ENCODE measurements at places on chromosomes 12 and 14.

DNA sequence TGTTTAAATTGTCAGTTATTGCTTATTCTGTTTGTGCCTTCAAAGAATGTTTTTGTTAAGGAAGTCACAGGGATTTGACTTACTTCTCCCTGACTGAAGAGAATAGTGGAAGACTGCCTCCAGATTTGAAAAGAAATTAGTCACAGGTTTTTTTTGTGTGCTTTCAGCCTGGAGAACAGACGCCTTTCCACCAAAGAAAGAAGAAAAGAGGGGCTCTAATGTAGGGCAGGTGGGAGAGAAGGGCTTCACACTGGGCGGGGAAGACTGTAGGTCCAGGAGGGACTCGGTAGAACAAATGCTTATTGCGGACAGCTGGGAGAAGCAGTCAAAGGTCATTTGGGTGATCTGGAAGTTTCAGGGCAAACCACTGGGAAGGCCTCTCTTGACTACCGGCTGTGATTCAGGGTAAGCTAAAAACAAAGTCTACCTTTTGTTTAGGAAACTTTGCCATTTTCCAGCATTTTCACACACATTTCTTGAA lies 76.8 kb downstream of the SAMD4A start:
- no peak for DNase-seq

DNA sequence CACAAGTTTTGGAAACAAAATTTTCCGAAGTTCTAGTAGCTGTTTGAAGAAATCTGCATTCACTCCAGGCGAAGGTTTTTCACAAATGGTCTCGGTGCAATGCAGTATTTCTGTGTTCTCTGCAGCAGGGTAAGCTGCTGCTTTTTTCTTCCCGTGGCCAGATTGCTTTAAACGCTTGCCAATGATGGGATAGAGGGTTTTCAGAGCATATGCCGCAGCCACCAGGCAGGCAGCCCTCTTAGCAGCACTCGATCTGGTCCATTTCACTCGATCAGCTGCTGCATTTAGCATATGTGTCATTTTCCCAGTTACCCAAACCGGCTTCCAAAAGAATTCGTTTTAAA lies 315 bp downstream of the ABCD2 start:
- DNase-seq, result peak; percentile 70

- no peak for DNase-seq
These were observed 687.3 kb upstream of the MIS18BP1 start for GRCh38 chr14:45940318-45940717.

DNA sequence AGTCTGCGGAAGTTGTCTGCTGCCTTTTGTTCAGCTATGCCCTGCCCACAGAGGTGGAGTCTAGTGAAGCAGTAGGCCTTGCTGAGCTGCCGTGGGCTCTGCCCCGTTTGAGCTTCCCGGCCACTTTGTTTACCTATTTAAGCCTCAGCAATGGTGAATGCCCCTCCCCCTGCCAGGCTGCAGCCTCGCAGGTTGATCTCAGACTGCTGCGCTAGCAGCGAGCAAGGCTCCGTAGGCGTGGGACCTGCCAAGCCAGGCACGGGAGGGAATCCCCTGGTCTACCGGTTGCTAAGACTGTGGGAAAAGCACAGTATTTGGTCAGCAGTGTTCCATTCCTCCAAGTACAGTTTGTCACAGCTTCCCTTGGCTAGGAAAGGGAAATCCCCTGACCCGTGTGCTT lies 143.6 kb downstream of the DYRK2 start:
- no peak for DNase-seq

GRCh38 chr14:21163871-21164291 lies 8.0 kb upstream of the OR5AU1 start:
- no peak for DNase-seq

- DNase-seq, result no peak
These were observed 251.1 kb upstream of the RMST start for GRCh38 chr12:97211416-97211930.

DNA sequence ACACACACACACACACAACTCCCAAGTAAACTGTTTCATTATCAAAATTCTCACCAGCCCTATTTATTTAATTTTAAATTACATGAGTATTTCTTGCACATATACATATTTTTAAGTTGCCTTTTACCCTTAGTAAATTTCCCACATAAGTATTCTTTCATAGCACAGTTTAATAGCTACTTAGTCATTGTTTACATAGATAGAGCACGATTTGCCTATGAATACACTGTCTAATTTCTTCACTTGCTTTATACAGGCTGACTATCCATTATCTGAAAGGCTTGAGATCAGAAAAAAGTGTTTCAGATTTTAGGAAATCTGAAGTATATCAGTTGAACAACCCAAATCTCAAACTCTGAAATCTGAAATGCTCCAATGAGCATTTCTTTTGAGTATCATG lies 30.9 kb downstream of the NIN start:
- no peak for DNase-seq

DNA sequence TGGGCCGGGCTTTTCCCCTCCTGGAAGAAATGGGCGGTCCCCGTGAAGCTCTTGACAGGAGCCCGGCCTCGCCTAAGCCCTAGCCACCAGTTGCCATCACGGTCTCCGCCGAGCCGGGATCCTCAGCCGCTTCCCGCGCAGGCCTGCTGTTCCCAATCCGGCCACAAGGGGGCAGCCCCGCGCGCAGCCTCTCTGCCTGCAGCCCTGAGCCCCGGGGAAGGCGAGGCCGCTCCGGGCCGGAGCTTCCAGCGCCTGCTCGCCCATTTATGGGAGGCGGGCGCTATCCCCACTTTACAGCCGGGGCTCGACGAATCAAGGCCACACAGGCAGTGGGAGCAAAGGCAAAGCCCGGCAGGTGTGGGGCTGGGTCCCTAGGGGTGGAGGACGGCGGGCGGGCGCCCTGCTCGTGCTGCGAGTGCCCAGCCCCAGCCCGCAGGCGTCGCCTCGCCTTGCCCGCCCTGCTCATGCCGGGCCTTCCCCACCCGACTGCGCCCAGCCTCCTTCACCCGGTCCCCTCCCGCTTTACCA lies 61.5 kb downstream of the LGMN start:
- DNase-seq, result peak; percentile 91

Data from stimulated activated effector memory CD8-positive, alpha-beta T cell treated with anti-CD3 and anti-CD28 coated beads, Interleukin-12 subunit alpha, Interleukin-12 subunit beta, amount 100 ng/mL, for 72 hours (primary cell).